Stimulated activated CD4-positive, alpha-beta T cell treated with anti-CD3 and anti-CD28 coated beads, Interleukin-2, amount 100 ng/mL, for 4 hours (primary cell): ENCODE measurements at places on chromosomes 2 and 18.

GRCh38 chr2:136767030-136767429, 1.7 kb downstream of the THSD7B start:
- DNase-seq, result no peak

DNA sequence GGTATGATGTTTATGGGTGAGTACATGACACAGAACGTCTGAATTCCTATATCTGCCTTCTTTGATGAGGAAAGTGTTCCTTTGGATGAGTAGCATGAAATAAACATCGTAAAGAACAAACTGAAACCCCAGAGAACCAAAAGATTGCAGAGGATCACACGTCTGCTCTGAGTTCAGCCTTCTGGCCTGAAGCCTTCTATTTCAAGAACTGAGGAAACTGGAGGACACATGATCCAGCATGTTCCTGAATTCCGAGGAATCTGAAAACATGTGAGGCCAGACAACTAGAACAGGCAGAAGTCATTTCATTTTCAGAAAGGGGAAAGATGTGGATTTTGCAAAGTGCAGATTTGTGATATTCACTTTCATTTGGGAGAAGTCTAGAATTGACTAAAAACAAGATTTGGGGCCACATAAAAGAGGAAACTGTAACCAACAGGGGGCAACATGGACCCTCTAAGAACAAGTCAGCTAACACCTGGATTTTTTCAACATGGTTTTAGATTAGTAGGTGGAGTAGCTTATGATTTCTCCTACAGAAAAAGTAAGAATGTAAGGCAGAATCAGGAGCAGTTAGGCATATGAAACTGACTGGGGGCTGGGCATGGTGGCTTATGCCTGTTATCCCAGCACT, 8.3 kb downstream of the SULT6B1 start:
- DNase-seq, result no peak

- no peak for DNase-seq
Observed at GRCh38 chr2:19949071-19949470, 40.8 kb downstream of the WDR35 start.

GRCh38 chr18:4333043-4333442, 122.1 kb downstream of the DLGAP1 start:
- DNase-seq, result no peak

- DNase-seq, result no peak
Observed at GRCh38 chr2:99621106-99621505, 131.3 kb upstream of the REV1 start.

DNA sequence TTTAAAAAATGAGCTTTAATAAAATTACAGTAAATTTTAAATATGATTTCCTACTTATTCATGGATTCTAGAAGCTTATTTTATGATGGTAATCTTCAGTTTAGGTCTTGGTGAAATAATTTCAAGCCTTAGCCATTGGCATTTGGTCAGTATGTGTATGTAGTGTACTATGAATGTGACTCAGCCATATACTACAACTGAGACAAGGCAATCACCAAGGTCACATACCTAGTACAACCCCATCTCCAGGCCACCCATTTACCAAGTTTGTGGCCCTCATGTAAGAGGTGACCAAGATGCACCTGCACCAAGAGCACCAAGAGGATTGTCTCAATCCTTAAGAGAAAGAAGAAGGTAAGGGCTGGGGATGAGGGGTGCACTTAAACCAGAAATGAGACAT, 54.8 kb upstream of the FRZB start:
- DNase-seq, result no peak

- DNase-seq, result no peak
Observed at GRCh38 chr18:38038242-38038641, 472.6 kb upstream of the CELF4 start.

DNA sequence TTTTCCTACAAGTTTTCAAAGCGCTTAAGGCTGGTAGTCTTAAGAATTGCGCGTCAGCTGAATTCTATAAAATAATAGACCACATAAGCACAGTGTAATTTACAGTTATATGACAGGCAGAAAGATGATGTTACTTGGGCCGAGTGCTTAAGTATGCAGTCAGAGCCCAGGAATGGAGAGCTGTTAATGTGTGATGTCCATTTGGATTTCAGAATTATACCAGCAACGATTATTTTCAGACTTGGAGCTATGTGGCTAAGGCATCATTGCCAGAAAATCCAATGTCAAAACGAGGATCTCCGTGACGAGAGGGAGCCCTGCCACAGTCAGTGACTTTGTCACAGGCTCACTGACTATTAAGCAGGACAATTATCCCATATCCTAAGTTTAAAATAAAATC, 3.4 kb downstream of the KLF7 start:
- DNase-seq, result no peak

- DNase-seq, result no peak
Observed at GRCh38 chr2:143468341-143468888, 339.2 kb downstream of the ARHGAP15 start.

DNA sequence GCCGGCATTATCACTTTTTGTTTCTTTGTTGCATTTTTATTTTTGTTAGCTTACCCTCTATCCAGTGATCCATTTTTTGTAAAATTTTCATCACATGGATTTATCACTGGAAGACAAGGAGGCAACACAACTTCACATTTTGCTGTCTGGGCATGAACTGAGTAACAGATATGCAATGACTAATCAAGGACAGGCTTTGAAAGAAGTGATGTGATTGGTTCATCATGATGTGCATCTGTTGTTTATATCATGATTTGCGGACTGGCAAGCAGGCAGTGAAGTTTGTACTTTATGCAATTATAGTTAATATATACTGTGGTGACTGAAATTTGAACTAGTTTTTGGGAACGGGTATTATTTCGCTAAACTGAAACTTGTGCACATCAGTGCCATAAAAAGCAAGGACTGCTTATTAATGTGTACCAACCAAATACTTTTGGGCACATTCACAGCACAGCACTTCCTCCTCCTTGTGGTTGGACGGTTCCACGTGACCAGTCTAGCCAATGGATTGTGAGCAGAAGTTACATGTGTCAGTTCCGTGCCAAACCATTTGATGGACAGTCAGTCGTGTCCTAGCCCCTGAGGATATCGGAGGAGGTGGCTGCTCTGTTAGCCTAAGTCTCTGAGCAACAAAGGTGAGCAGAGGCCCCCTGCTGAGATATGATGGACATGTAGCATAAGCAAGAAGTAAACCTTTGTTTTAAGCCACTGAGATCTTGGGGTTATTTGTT, 201.4 kb upstream of the SIX2 start:
- no peak for DNase-seq

- no peak for DNase-seq
Observed at GRCh38 chr2:173290046-173290445, 64.6 kb upstream of the CDCA7 start.

DNA sequence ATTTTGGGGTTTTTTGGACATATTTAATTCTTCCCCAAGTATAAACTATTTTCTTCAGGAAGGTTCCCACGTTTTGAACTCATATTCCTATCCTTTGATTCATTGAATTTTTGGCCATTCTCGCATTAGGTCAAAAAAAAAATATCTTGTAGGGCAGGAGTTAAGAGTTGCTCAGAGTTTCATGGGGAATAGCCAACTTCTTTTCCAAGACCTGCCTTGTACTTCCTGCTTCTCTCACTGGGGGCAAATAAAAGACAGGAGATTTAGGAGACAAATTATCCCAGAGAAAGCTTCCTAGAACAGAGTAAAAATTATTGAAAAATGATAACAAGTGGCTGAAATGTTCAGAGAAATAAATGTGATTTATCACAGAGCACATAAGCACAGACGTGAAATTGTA, 55.2 kb upstream of the BCL11A start:
- no peak for DNase-seq

GRCh38 chr2:8615576-8616281, 66.1 kb upstream of the ID2 start:
- no peak for DNase-seq

GRCh38 chr2:73701968-73702665, 35.0 kb downstream of the TPRKB start:
- no peak for DNase-seq

- no peak for DNase-seq
Observed at GRCh38 chr2:139353874-139354273, 573.7 kb upstream of the NXPH2 start.

DNA sequence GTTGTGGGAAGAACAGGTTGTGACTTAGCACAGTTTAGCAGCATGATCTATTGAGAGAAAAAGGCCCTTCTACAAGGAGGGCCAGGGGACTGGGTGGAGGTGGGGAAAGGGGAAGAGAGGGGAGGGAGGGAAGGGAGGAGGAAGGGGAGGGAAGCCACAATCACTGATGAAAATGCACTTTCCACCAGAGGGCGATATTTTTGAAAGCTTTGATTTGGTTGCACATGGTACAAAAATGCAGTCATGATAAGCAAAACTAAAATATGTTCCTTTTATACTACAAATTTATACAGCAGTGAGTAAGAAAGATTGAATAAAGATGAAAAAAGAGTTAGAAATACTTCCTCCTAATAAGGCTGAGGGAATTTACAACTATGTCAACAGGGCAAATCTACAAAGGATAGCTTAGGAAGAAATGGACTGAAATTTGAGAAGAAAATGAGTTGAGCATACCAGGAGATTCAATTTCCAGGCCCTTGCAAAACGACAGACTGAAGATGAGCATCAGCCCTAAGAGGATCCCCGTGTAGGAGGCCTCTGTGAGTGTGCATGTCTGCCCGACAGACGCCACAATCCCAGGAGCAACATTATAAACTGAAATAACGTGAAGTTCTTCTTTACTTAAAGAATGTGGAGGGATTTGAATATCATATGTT, 17.2 kb downstream of the SH3YL1 start:
- no peak for DNase-seq

DNA sequence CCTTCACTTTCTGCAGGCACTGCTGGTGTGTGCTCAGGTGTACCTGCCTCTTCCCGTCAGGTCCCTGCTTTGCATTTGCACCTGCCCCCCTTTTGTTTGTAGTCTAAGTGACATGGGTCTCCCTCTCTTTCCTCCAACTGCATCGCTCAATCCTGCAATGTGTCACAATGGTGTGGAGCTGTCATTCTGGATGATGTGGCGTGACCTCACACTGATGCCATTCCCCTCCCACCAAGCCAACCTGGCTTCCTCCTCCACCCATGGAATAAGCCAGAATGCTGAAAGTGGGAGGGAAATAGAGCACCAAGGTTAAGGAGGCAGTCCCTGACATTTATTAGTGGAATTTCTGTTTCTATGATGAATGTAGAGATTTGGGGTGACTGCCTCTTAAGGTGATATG, 156.7 kb downstream of the ZBTB7C start:
- DNase-seq, result no peak

GRCh38 chr2:162197069-162197825, 45.2 kb upstream of the GCG start:
- no peak for DNase-seq

- no peak for DNase-seq
Observed at GRCh38 chr18:45335282-45336043, 279.8 kb upstream of the SLC14A2 start.

- no peak for DNase-seq
Observed at GRCh38 chr18:54260396-54261072, 8.8 kb upstream of the POLI start.

- no peak for DNase-seq
Observed at GRCh38 chr18:75262511-75262910, 51.9 kb downstream of the TSHZ1 start.

DNA sequence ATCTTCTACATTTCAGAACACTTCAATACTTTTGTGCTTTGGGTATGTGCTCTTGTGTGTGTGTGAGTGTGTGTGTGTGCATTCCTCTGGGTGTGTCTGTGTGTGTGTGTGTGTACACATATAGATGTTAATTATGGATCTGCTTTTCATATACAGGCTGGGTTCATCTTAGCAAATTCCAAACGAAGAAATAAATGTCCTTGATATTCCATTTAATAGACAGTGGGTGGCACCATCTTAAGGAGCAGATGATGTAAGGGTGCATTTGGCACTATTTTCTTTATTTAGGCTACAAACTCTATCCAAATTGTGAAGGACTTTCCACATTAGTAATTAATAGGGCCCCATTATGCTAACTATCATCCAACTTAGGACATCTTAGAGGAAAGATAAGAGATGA, 425.8 kb upstream of the POU3F3 start:
- DNase-seq, result no peak

DNA sequence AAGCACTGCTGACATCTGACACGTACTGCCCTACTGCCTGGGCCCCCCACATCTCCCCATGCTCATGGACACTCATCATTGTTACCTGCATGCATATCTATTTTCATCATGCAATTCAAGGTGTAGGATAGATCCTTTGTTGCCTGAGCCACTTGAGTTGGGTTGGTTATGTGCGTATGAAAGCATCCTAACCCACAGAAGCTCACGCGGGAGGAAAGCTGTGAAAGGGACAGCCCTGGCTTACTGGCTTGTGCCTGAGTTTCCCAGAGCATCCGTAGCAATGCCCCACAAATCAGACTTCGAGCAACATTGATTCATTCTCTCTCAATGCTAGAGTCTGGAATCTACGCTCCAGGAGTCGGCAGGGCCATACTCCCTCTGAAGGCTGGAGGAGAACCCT, 285.5 kb downstream of the PHLPP1 start:
- DNase-seq, result no peak

- no peak for DNase-seq
Observed at GRCh38 chr18:60146220-60146960, 226.2 kb downstream of the MC4R start.

GRCh38 chr2:80525152-80525551, 220.6 kb upstream of the LRRTM1 start:
- DNase-seq, result no peak
